ENCODE measurements at places on chromosomes 2 and 18.

GRCh38 chr2:12096051-12096787, 349.8 kb downstream of the LPIN1 start:
- DNase-seq = no peak

GRCh38 chr18:35139517-35139916, 98.3 kb downstream of the MAPRE2 start:
- DNase-seq = no peak

DNA sequence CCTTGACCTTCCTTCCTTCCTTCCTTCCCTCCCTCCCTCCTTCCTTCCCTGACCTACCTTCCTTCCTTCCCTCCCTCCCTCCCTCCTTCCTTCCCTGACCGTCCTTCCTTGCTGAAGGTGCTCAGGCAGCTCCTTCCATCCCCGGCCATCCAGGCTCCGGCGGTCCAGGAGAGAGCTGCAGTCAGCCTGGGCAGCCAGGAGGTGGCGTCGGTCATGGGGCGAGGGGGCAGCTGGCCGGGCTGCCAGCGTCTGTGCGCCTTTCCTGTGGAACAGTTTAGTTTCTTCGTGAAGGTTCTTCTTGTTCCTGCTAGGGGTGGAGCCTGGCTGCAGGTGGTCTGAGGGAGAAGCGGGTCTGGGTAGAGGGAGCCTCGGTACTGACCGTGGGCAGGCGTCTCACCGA, 15.7 kb downstream of the GPR35 start:
- DNase-seq = no peak

DNA sequence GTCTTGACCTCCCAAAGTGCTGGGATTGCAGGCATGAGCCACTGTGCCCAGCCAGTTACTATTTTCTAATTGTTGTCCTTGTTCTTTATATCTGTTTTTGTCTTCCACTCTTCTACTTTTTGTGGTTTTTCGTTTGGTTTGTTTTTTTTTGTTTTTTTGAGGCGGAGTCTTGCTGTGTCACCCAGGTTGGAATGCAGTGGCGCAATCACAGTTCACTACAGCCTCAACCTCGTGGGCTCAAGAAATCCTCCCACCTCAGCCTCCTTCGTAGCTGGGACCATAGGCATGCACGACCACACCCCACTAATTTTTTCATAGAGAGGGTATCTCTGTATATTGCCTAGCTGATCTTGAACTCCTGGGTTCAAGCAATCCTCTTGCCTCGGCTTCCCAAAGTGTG, 100.7 kb downstream of the EHBP1 start:
- DNase-seq = no peak

- no peak for DNase-seq
Observed at GRCh38 chr2:196252408-196253115, 81.2 kb upstream of the STK17B start.

GRCh38 chr2:47029737-47030524, 114.3 kb upstream of the MCFD2 start:
- DNase-seq = no peak

DNA sequence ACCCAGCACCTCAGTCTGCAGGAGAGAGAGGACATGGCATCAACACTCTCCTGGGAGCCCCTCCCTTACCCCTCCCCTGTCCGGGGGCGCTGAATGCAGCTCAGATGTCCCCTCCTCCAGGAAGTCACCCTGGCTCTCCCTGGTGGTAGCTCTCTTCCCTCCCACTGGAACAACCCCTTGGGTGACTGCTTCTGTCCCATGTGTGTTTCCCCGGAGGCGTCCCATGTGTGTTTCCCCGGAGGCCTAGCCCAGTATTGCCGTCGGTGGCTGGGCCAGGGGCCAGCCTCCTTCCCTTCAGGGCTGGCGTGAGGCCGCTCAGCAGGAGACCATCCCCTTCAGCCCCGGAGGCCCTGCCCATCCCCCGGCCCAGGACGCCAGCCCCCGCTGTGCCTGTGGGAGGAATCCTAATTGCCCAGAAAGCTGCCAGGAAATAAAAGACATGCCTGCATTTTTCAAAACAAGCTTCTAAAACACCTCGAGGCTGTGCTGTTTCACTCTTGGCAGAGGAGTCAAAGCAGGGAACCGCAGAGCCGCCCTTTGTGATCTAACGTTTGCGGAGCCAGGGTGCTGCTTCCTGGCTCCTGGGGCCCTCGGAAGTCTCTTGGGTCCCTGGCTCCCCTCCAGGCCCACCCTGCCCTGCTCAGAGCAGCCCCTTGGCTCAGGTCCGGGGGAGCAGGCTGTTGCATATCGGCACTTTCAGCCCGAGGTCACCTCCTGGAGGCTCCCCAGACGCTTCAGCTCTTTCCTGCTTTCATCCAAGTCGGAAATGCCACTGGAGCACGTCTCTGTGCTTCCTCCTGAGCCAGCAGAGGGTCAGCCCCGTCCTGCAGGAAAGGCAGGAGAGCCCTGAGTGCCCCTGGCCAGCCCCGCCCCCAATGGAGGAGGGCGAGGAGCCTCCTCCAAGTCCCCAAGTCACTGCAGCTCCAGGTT, 11.4 kb downstream of the SNED1 start:
- no peak for DNase-seq

DNA sequence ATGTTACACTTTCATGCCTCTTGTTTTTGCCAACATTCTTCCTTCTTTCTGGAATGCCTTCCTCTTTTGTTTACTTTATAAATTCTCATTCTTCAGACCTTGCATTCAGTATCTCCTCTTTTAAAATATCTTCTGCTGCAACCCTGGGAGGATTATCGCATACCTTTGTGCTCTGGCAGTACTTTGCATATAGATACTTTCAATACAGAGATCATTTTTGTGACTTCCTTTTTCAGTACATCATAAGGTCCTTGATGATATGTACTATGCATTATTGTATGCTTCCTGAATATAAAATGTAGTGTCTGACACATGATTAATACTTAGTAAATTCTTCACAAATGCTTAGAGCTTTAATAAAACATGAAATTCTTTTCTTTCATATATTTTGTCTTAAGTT, 538.7 kb downstream of the TRIB2 start:
- DNase-seq = no peak

DNA sequence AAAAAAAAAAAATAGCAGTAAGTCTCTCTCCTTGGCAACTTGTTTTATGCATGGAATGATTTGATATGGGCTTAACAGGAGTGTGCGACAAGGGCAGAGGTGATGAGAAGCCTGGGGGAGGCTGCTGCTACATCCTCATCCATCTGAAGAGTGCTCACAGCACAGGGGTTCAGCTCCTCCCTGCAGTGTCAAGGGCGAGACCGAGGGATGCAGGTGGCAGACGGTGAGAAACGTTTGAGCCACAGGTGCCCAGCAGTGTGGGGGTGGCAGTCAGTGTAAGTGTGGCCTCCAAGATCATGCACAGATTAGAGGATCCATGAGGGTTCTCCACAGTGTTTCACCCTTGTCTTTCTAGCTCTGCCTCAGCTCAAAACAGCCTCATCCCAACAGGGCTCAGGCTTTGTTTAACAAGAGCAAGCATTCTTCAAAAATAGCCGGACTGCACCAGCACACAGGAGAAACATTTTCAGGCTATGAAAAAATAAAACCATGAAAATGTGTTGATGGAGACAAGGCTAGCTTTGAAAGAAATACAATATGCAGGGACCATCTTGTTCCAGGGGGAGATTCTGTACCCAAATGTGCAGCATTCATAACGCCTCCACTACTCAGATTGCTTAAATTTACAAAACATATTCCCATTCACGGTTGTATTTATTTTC, 324.5 kb upstream of the MYT1L start:
- DNase-seq = no peak

GRCh38 chr2:238763471-238763995, 84.4 kb upstream of the TWIST2 start:
- DNase-seq = no peak

GRCh38 chr2:136448432-136448831, 316.9 kb upstream of the THSD7B start:
- no peak for DNase-seq

GRCh38 chr2:88097891-88098557, 29.8 kb downstream of the FABP1 start:
- no peak for DNase-seq

DNA sequence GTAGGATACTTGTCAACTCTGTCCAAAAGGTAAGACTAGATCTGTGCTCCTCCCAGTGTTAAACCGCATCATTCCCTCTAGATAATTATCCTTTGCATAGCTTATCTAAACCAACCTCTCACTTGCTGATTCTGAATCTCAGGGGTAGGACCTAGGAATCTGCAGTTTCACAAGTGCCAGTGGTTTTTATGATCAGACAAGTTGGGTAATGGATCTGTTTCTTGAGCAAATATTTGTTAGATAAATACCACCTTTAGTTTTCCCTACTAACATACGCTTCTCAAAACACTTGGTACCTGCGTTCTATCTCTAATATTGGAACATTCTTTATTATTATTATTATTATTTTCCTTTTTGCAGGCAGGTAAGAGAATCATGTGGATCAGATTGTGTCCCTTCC, 439.9 kb downstream of the PTPRM start:
- DNase-seq = no peak

DNA sequence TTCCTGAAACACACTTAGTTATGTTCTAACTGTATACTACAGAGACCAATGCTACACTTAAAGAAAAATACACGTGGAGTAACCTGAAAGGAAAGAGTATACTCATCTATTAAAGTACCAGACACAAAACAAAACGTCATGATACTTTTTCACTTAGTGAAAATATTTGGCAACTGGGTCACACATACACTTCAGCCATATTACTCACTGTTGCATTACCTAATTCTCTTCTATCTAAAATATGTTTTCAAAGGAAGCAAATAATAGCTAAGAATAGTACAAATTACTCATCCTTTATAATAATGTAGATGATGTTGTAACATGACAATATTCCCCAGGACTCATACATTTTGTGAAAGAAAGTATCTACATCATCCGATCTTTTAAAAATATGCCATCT, 76.5 kb upstream of the EPB41L3 start:
- no peak for DNase-seq

GRCh38 chr2:144454466-144455287, 65.2 kb downstream of the ZEB2 start:
- no peak for DNase-seq

DNA sequence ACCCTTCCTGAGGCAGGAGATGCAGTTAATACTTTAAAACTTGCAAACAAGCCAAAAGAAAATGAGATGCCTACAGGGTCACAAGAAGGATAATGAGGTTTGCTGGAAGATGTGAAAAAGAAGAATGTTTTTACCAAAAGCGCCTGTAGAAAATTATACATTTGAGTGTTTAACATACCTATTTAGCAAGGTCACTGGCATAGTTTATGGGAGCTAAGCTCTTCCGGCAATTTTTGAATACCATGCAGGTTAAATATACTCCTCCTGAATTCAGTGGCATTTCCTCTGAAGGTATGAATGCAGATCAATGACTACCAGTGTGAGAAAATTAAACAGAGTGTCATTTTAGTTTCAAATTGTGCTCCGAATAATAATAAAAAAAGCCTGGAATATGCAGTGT, 21.2 kb upstream of the MAP3K20 start:
- no peak for DNase-seq

- DNase-seq = no peak
Observed at GRCh38 chr2:161118722-161119121, 41.5 kb upstream of the TANK start.

- no peak for DNase-seq
Observed at GRCh38 chr18:48582946-48583345, 44.1 kb downstream of the CTIF start.

GRCh38 chr18:69636529-69637301, 236.0 kb downstream of the DOK6 start:
- no peak for DNase-seq

DNA sequence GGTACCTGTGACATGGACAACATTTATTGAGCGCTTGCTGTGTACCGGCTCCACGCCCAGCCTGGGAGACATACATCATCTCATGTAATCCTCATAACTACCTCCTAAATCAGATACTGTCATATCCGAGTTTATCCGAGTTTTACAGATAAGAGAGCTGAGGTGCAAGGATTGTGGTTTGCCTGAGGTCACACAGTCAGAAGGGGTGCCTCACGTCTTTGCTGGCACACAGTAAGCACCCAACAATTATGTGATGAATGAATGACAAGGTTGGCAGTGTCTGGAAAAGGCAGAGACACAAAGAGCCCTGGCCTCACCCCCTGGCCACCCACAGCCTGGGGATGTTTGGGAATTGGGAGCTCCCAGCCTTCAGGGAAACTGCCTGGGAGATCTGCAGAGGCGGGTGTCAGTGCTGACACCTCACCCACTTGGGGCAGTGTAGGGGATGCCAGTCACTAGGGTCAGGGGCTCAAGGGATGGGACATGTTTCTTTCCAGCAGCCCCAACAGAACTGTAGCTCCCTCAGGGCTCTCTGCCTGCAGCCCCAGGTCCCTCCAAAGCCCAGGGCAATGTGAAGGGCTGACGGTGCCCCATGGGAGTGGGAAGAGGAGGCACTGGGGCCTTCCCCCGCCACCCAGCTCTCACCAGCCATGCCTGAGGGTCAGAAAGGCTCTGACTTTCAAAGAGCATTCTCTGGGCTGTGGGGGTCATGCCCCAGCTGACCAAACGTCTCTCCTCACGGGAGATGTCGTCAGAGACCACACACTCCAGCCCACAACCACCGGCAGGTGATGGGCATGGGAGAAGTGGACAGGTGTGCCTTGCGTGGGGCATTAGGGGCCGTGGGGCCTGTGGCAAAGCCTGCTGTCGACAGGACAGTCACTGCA, 157.5 kb downstream of the ZFP36L2 start:
- no peak for DNase-seq

GRCh38 chr2:23199115-23199918, 185.7 kb upstream of the KLHL29 start:
- DNase-seq = no peak

- DNase-seq = no peak
Observed at GRCh38 chr2:52404866-52405265, 1362.7 kb upstream of the CHAC2 start.

- no peak for DNase-seq
Observed at GRCh38 chr2:10977621-10978020, 65.9 kb downstream of the KCNF1 start.

- no peak for DNase-seq
Observed at GRCh38 chr2:189582809-189583192, 2.2 kb upstream of the SLC40A1 start.

GRCh38 chr2:121217627-121218026, 67.4 kb downstream of the TFCP2L1 start:
- no peak for DNase-seq

DNA sequence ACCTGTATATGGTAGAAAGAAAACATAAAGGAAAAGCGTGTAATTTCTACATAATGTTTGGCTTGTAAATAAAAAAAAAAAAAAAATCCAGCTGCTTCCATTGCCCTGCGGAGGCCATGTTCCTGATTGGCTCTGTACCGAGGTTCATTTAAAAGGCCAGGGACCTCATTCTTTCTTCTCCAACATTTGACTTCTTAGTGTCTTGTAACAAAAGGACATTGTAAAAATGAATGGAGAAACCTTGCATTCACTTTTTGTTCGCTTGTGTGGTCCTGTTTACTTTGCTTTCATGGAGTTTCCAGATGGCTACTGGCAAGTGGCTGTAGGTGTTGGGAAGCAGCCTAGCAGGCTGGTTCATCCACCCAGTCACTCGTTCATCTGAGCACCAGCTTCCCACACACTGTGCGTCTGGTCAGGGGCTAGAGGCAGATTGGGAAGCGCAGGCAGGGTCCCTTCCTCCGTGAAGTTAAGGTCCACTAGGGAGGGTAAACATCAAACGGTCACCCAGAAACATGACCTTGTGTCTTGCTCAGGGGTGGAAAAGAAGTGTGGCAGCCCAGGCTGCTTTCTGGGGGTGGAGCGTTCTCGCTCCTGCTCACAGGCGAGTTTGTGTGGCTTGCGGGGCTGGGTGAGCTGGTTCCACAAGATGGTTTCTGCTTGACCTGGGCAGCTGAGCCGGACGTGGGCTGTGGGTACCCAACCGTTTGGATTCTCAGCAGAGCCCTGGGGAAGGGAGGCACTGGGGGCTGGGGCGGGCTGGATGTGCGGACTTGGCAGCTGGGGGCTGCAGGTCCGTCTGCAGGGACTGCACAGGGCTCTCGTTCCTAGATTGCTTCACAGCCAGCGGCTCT, 260.7 kb downstream of the AGAP1 start:
- no peak for DNase-seq

GRCh38 chr2:184357033-184357432, 241.3 kb upstream of the ZNF804A start:
- DNase-seq = no peak
